Suprapubic skin (tissue), 4 donors: ENCODE measurements at places on chromosomes 3 and 15. TPM values are rescaled to one million over a fixed set of nuclear protein-coding genes. Genes with fewer than 3 reads are reported as not detected.

ISLR2 gene
- total RNA-seq = 1.1 TPM

ZNF860 gene
- 1.2 TPM for total RNA-seq

SMC4 gene
- total RNA-seq = 26.7 TPM

DNA sequence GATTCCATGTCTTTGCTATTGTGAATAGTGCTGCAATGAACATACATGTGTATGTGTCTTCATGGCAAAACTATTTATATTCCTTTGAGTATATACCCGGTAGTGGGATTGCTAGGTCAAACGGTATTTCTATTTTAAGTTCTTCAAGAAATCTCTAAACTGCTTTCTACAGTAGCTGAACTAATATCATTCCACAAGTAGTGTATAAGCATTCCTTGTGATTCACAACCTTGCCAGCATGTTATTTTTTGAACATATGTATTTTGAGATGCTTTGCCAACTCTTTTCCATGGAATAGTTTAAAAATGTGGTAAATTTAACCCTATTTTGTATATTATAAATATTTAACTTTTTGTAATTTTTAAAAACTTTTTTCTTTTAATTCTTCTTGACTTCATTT is 592.7 kb upstream of the NAALADL2 start:
- DNase-seq = no peak
- H3K27ac ChIP-seq = no peak overlapping the region
- H3K36me3 ChIP-seq = no peaks in the 10 kb centered on the region
- H3K4me3 ChIP-seq = no peak overlapping the region

GRCh38 chr3:104245261-104245660 is 1121.4 kb upstream of the ALCAM start:
- H3K27ac ChIP-seq = no peak overlapping the region
- no peaks in the 10 kb centered on the region for H3K4me1 ChIP-seq
- no peak overlapping the region for H3K4me3 ChIP-seq
- H3K27me3 ChIP-seq = no peaks in the 10 kb centered on the region

GRCh38 chr3:159953325-159954085 is 35.1 kb upstream of the IL12A start:
- DNase-seq = no peak
- no peaks in the 10 kb centered on the region for H3K36me3 ChIP-seq

DNA sequence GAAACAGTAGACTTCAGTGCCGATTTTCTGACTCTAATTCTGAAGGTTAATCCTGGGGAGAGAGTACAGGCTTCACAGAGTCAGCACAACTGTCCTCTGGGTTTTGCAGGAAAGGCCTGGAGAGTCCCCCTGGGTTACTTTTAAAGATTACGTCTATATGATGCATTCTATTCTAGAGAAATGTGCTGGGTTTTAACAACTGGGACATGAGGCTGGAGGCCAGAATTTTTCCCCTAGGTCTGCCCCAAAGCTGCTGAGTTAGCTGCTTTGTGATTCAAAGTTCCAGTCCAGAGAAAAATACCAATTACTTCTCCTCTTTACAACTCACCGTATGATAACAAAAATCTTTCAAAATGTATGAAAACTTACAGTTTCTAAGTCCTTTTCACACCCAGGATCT is 240.7 kb upstream of the TPRG1 start:
- H3K27me3 ChIP-seq = no peaks in the 10 kb centered on the region
- H3K27ac ChIP-seq = no peak overlapping the region
- no peak overlapping the region for H3K4me3 ChIP-seq
- DNase-seq = no peak
- no peaks in the 10 kb centered on the region for H3K36me3 ChIP-seq

DNA sequence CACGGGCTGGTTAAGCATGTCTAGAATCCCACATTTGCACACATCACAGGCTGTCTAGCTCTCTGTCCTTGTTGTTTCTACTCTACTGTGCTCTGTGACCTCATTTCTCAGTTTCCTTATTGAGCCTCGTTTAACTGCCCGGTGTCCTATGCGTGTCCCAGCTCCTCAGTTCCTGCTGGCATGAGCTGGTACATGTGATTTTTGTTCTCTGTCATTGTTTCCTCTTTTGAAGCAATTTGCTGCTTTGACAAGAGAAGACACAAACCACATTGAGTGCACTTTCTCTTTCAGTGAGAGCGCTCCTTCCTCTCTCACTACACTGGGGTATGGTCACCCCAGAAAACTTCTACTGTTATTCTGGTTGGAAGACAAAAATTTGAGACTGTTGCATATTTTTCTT is 563.5 kb downstream of the PDCD6IP start:
- peaks cover 5% of the 10 kb centered on the region for H3K4me1 ChIP-seq
- no peaks in the 10 kb centered on the region for H3K27me3 ChIP-seq
- no peak overlapping the region for H3K27ac ChIP-seq
- no peaks in the 10 kb centered on the region for H3K36me3 ChIP-seq
- DNase-seq = no peak
- H3K4me3 ChIP-seq = no peak overlapping the region

GRCh38 chr3:52176951-52177700 is 20.8 kb upstream of the ALAS1 start:
- no peak overlapping the region for H3K27ac ChIP-seq
- H3K36me3 ChIP-seq = no peaks in the 10 kb centered on the region
- no peaks in the 10 kb centered on the region for H3K27me3 ChIP-seq
- peak; percentile 55 for DNase-seq
- H3K4me3 ChIP-seq = no peak overlapping the region
- peaks cover 11% of the 10 kb centered on the region for H3K4me1 ChIP-seq

- H3K4me1 ChIP-seq = no peaks in the 10 kb centered on the region
- no peaks in the 10 kb centered on the region for H3K36me3 ChIP-seq
- no peak overlapping the region for H3K27ac ChIP-seq
- no peaks in the 10 kb centered on the region for H3K27me3 ChIP-seq
These were observed 677.8 kb downstream of the NTRK3 start for GRCh38 chr15:87578776-87579175.

DNA sequence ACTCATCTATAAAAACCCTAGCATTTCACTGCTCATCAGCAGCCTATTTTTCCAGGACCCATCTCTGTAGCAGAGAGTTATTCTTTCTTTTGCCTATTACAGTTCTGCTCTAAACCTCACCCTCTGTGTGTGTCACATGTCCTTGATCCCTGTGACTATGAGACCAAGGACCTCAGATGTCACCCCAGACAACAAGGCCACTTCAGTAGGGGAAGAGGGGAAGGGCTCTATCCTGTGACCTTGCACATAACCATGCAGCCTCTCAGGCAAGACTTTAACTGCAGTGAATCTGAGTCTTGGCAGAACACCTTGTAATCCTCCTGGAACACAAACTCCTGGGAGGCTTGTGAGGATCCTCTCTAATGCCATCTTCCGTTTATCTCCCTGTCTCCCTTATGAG is 4.4 kb upstream of the ZNF589 start:
- DNase-seq = peak; percentile 48
- H3K27me3 ChIP-seq = no peaks in the 10 kb centered on the region
- H3K4me3 ChIP-seq = no peak overlapping the region
- H3K27ac ChIP-seq = peak overlapping the region; percentile 73

- H3K4me3 ChIP-seq = no peak overlapping the region
- H3K27me3 ChIP-seq = no peaks in the 10 kb centered on the region
- peaks cover 31% of the 10 kb centered on the region for H3K4me1 ChIP-seq
These were observed 6.4 kb upstream of the ITGB5 start for GRCh38 chr3:124893526-124893925.

DNA sequence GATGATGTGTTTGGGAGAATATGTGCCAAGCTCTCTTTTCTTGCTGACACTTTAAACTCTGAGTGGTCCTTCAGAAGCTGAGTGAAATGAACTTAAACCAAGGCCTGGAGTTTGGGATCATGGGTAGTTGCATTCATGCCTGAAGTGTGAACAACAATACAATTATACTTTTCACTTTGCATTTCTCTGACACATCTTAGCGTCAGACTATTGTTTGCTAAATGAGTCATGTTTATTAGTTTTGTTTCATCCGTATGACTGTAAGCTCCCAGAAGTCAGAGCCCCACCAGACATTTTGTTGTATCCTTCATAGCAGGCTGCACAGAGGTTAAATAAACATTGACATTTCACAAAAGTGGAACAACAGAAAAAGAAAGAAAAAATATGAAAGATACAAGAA is 542.6 kb downstream of the TUSC7 start:
- no peak overlapping the region for H3K27ac ChIP-seq
- H3K36me3 ChIP-seq = no peaks in the 10 kb centered on the region
- no peaks in the 10 kb centered on the region for H3K27me3 ChIP-seq

- no peak for DNase-seq
- H3K4me3 ChIP-seq = no peak overlapping the region
- H3K36me3 ChIP-seq = no peaks in the 10 kb centered on the region
- no peaks in the 10 kb centered on the region for H3K27me3 ChIP-seq
- no peak overlapping the region for H3K27ac ChIP-seq
- no peaks in the 10 kb centered on the region for H3K4me1 ChIP-seq
These were observed 479.6 kb upstream of the ZNF717 start for GRCh38 chr3:76264911-76265310.
